ENCODE measurements at places on chromosomes 4 and X.

- DNase-seq = no peak
Observed at GRCh38 chr4:108649863-108650211, 562 bp upstream of the OSTC start.

DNA sequence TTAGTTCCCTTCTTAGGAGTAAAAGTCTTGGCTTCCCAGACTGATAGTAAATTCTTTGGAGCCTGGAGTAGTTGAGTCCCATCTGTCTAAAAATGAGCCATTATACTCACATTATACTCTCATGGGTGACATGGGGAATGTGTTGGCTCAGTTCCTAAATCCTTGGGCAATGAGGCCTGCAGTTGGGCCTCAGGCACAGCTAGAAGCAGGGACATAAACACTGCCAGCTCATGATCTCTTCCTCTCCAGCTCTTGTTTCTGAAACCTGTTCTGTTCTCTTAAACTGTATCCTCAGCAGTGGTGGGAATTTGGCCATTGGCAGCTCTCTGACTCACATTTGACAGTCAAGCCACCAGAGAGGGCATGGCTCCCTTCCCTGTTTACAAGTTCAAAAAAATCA, 212.5 kb downstream of the SPATA18 start:
- DNase-seq = no peak

- no peak for DNase-seq
Observed at GRCh38 chr4:99763635-99764101, 53.0 kb upstream of the DAPP1 start.

DNA sequence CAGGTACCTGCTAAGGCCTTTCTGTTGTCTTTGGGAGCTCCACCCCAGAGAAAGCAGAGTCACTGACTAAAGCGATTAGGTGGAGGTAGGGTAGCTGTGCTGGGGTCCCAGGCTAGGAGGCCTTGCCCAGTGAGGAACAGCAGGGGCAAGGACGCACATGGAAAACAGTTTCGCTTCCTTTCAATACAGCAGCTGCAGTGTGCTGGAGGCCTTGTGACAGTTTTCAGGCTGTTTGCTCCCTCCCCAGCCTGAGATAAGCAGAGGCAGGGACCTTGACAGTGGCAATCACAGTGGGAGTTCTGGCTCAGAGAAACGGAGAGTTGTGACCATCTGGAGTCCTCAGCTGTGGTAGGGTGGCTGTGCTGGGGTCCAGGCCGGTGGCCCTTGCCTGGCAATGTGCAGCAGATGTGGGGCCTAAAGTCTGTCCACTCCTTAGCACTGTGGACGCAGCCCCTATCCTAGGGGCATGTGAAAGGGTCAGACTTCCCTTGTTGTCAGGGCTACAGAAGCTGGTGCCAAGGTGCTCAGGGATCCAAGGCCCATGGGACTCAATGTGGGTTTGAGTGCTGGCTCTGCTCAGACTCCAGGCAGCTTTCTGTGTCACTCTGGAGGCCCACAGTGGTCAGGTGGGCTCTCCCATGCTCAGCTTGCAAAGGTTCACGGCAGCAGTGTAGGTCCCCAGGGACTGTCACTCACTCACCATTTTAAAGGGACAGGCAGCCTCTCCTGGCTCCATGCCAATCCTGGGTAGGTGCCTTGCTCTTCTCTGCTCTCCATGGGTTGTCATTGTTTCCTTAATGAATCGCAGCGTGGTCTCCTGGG, 534.9 kb upstream of the FMR1 start:
- DNase-seq = no peak

DNA sequence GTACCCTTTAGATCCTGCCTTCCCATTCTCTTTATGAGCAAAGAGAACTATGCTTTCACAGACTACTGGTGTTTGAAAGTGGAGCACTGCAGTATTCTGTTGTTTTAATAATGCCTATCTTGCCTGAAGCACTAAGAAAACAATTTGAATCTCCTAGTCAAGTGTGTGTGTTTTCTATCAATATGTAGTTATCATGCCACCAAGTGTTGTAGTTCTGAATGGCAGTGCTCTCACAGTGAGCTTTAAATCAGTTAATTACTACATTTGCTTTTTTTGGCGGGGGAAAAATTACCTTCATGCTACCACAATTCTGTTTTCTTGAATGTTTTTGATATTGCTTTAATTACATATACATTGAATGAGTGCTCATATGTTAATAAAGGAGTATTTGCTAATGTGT, 143.6 kb upstream of the FAM47A start:
- no peak for DNase-seq
